ENCODE measurements at places on chromosomes 12 and 14.

- no peak for DNase-seq
These were observed 356.2 kb downstream of the NELL2 start for GRCh38 chr12:44519931-44520330.

- no peak for DNase-seq
These were observed 14.4 kb downstream of the MGP start for GRCh38 chr12:14871247-14871646.

GRCh38 chr12:51011955-51012354 lies 14.2 kb downstream of the SLC11A2 start:
- no peak for DNase-seq

DNA sequence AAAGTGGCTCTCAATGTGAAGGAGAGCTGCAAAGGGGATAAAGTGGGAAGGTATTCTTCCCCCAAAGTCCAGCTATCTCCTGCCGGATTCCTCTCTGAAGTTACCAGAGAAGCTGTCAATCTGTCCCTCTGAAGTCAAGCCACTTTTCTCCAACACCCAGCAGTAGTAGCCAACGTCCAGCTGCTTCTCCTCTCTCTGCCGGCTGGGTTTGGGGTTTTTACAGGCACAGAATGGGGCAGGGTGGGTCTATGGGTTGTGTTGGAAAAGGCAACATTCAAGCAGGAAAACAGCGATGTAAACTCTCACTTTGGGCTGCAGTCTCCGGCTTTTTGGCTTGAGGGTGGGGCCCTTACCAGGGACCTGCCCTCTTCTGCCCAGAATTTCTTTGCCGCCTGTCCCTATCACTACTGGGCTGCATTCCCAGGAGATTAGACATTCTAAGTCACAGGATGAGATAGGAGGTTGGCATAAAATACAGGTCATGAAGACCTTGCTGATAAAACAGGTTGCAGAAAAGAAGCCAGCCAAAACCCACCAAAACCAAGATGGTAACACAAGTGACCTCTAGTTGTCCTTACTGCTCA lies 16.3 kb downstream of the CAPZA3 start:
- no peak for DNase-seq

GRCh38 chr14:74846168-74846567 lies 29.8 kb downstream of the PROX2 start:
- DNase-seq, result no peak

DNA sequence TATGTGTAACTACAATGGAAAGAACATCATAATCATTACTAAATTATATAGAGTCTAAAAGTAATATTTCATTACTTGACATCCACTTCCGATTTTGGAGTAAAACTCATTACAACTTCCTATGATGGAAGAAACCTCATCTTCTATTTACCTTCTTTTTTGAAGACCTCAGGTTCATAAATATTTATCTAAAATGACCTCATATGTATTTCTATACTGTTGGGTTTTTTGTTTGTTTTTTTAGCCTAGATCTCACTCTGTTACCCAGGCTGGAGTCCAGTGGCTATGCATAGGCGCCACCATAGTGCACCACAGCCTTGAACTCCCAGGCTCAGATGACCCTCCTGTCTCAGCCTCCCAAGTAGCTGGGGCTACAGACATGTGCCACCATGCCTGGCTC lies 39.9 kb upstream of the BMAL2 start:
- no peak for DNase-seq

DNA sequence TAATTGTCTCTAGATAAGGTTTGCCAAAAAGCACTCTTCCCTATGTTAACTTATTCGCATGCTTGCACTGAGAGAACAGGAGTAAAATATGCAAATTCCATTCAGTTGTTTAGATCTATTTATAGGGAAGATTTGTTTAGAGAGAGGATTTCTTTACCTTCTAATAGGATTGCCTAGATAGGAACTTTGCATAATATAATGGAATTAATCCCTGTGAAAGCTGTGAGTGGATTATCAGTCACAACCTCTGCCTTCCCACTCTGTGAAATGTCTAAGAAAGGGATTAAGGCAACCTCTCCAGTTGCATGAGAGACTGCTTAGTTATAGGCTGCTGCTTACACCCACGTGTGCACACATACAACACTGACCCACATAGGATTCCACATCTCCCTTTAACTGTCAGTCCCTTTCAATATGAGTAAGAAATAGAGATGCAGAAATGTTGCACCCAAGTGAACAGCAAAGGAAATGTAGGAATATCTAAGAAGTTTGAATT lies 83.2 kb downstream of the ALG10B start:
- no peak for DNase-seq

DNA sequence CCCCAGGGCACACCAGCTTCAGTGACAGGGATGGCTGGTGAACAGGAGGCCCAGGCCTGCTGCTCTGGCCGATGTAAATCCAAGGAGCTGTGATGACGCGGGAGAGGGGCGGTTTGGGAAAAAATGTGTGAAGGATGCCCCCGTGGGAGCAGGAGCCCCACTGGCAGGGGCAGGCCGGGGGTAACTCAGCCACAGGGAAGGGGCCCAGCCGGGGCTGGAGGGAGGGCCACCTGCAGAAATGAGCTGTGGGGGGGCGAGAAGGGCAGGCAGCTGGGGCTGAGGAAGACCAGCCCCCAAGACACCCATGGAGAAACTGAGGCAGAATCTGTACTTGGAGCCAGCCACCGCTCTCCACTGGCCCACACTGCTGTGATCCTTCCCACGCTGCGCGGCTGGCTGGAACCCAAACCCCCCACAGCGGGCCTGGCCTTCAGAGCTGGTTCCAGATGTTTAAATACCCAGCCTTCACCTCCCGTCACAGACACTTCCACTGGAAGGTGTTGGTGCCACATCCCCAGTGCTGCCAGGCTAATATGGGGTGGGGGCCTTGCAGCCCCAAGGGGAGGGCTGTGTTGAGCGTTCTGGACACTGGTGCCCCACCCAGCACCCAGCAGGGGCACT lies 28.5 kb upstream of the ANKRD9 start:
- no peak for DNase-seq

DNA sequence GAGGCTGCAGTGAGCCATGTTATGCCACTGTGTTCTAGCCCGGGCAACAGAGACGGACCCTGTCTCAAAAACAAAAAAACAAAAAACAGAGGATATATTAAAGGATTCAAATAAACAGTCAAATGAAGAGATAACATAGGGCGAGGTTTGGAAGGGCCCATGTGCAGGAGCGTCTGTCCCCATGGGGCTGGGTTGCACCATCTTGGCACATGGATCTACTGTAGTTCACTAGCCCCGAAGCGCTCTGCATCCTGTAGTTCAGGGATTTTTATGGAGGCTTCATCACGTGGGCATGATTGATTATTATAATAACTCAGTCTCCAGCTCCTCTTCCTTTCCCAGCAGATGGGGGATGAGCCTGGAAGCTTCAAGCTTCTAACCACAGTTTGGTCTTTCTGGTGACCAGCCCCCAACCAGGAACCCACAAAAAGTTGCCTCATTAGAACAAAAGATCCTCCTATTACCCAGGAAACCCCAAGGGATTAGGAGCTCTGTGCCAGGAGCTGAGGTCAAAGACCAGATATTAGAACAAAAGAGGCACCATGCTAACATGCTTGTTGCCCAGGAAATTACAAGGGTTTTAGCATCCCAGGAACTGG lies 59.9 kb downstream of the HCAR2 start:
- no peak for DNase-seq

DNA sequence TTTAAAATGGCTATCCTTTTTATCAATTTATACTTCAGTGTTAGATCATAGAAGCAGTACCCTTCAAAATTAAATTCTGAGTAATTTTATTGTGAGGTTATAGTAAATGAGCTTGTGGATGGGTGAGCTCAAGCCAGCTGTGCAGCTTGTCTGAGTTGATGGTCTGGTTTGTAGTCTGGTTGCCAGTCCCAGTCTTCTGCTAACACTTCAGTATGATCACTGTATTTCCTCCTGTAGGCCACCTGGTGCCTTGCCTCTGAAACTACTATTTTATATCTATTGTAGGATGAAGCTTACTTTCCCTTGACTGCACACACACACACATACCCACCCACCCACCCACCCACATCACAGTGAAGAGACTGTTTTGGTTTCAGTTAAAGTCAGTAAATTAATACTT lies 496.4 kb downstream of the PCNX1 start:
- DNase-seq, result no peak

DNA sequence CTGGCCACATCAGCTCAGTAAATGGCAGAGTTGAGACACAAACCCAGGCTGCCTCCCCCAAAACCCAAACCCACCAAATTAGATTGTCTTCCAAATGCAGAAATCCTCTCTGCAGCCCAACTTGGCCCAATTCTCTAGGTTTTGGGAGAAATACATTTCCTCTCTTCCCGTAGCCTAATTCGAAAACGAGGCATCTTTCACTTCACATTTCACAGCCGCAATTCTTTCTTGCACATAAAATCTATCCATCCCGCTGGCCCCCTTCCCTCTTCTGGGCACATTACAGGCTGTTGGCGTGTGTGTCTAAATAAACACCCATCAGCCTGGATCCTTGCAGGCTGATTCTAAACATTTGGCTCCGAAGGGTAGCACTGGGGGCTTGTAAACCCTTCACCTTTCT lies 83.8 kb upstream of the VRK1 start:
- DNase-seq, result peak; percentile 39

DNA sequence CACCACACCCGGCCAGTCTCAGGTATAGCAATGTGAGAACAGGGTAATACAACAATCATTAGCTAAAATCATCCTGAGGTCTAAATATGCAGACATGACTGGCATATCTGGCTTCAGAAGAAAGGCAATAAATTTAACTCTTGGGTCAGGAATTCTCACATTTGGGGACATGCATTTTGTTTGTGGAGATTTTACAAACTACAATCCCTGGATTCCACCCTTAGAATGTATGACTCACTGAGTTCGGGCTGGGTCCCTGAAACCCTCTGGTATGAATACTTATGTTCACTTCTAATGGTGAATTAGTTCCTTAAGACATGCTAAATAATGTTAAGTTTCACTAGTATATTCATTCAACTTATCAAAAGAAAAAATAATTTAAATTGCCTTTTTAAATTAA lies 98.9 kb upstream of the HMGA2 start:
- DNase-seq, result no peak

DNA sequence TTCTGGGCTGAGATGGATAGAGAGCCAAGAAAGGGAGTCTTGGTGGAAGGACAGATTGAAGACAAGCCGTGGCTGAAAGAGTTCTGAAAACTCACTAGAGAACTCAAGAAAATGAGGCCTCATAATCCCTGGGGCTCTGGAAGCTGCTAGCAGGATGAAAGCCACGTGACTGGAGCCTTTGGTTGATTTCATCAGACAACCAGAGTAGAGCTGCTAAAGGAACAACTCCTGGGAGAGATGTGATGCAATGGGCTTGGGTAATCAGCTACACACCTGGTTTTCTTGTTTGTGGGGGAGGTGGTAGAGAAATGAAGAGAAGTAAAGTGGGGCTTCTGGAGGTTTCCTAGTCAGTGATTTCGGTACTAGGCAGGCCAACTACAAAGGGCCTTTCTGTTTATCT lies 13.4 kb downstream of the CSRNP2 start:
- DNase-seq, result no peak

DNA sequence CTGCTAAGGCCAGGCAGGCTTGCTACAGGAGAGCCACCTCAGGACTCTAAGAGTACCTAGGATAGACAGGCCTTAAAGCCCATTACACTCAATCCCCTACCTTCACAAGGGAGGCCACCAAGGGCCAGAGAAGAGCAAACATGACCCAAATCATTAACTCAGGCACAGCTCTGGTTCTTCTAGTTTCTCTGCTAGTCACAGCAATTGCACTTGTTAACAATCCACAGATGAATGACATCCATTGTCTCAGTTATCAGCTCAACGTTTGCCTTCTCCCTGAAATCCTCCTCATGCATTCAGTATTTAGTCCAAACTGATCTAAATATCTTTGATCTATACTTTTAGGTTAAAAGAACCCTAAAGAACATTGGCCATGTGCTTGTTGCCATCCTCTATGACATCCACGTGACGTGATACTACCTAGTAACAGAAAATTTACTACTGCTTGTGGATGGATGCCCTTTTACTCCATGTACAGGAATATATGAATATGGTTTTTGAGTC lies 164.5 kb downstream of the STXBP6 start:
- DNase-seq, result no peak

GRCh38 chr14:99930420-99931274 lies 134.6 kb upstream of the EVL start:
- DNase-seq, result no peak

DNA sequence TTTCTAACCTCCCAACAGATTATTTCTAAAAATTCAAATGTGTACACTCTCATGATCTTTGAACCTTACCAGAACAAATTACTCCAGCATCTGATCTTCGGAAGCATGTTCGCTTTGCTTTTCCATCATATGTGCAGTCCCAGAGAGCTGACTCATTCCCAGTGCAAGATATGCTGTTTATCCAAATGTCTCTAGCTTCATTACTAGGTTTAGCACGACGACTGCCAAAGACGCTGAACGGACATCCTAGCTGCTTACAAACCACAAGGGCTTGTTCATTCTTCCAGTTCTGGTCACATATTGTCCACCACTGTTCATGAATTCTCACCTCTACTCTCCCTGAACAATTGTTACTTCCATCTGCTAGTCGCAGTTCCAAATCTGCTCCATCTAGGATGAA lies 40.5 kb downstream of the CD163L1 start:
- DNase-seq, result no peak

DNA sequence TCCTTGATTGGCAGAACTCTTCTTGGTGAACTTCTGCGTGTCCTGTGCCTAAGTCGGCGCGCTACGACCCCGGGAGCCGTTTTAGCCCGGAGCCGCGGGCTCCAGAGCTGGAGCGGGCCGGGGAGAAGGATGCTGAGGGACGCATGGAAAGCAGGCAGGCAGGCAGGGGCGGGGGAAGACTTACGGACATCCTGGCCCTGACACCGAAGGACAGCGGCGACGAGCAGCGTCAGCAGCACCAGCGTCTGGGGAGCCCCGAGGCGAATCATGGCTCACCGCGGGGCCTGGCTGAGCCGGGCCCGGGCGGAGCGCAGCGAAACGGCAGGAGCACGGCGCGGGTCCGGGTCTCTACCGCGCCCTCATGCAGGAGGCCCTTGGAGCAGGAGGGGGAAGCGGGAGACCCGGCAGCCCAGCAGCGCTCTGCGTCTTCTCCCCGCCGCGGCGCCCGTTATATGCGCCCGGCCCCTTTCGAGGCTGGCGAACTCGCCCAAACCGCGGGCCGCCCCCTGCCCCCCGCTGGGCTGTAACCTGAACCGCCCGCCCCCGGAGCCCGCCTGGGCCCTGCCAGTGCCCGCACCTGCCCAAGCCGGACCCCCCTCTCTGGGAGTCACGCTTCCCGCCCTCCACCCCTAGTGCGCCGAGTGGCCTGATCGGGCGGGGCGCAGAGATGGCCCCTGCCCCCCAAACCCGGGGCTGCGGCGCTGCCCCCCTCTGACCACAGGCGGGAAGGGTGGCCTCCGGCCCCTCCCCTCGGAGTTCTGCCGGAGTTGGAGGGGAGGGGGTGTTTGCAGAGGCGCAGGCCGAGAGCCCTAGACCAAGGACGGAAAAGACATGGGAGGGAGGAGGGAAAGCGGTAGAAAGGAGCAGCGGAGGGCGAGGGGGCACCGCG lies at the start of gene COL2A1:
COL2A1 (minus strand) TSS at position 424 of the 889 bp plus-strand sequence; CDS start at position 269, 155 bp downstream.
- DNase-seq, result peak; percentile 29

Data from natural killer cell treated with Interleukin-12 subunit alpha and Interleukin-12 subunit beta and Interleukin-15 and Interleukin-18, amount 100 ng/mL, for 72 hours (primary cell).